ENCODE measurements at places on chromosomes 2 and 18. TPM values are rescaled to one million over a fixed set of nuclear protein-coding genes. Genes with fewer than 3 reads are reported as not detected.

DNA sequence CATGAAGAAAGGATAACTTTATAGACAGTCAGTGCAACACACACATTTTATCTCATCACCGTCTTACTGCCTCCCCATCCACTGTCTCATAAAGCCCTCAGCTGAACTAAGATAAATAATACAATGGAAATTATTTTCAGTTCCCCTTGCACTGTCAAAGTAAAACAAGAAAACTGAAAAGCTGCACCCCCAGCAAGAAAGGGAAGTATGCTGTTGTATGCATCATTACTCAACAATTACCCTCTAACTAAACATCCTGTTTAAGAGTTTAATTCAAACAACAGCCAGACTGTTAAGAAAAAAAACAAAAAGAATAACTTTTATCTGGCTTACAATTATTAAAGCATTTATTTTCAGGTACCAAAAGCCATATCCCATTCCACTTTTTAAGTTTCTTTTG lies 25.0 kb downstream of the MPPE1 start:
- no peak overlapping the region for H3K27ac ChIP-seq
- no peak overlapping the region for H3K4me3 ChIP-seq
- no peaks in the 10 kb centered on the region for H3K36me3 ChIP-seq
- peaks cover 22% of the 10 kb centered on the region for H3K4me1 ChIP-seq
- H3K27me3 ChIP-seq = no peaks in the 10 kb centered on the region

DNA sequence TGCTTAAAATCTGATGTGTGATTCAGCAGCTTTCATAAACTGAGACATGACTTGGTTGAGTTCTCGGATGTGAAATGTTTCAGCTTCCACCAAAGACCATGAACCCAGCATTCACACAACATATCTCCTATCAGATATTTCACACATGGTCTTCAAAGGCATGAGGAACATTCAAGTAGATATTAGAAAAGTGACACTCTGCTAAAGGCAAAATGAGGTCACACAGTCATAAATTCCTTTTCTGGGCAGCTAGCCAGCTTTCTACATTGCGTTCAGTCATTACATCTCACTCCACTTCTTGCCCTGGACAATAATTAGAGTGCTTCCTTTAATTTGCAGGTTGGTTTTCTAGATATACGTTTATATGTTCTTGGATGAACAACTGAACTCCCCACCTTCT lies 96.7 kb downstream of the GAREM1 start:
- peak overlapping the region; percentile 6 for H3K4me3 ChIP-seq
- peaks cover 73% of the 10 kb centered on the region for H3K4me1 ChIP-seq
- peak overlapping the region; percentile 97 for H3K27ac ChIP-seq
- DNase-seq = peak; percentile 32
- H3K27me3 ChIP-seq = no peaks in the 10 kb centered on the region
- no peaks in the 10 kb centered on the region for H3K36me3 ChIP-seq

The CCL20 gene
- not detected for total RNA-seq

DNA sequence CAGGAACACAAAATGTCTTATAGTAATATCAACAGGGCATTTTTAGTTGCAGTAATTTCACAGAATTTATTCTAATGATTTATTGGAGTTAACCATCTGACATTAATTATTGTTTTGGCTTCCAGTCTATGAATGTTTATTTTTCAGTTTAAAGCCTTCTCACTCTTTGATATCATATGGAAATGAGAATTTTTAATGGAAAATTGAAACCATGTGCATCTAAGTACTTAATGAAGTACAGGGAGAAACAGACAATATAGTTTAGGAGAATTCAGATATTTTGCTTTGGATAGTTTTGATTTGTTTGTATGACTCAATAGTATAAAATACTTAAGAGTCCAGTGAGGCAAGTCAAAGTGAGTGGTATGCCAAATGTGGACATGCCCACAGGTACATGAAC lies 126.1 kb downstream of the OLA1 start:
- DNase-seq = no peak
- peaks cover 36% of the 10 kb centered on the region for H3K36me3 ChIP-seq
- H3K27me3 ChIP-seq = no peaks in the 10 kb centered on the region
- H3K27ac ChIP-seq = peak overlapping the region; percentile 66
- H3K4me1 ChIP-seq = peaks cover 67% of the 10 kb centered on the region
- H3K4me3 ChIP-seq = no peak overlapping the region

DNA sequence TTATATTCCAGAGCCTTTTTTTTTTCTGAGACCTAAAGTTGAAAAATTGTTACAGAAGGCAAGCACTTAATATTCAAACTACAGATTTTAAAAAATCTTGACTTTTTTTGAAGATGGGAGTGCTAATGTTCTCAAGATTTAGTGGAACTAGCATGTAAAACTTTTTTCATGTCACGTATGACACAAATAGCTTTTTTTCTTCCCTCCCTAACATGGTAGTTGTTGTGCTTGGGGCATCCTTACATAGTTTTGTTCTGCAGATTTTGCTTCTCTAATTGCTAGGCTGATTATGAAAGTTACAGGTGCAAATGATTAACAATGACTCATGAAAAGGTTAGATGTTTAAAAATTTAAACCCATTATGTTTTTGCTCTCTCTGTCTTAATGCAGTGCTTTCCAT lies 3.0 kb downstream of the EML6 start:
- H3K4me1 ChIP-seq = peaks cover 46% of the 10 kb centered on the region
- H3K27me3 ChIP-seq = no peaks in the 10 kb centered on the region
- no peak for DNase-seq
- H3K36me3 ChIP-seq = no peaks in the 10 kb centered on the region
- no peak overlapping the region for H3K4me3 ChIP-seq

The REG3A gene
- total RNA-seq = not detected

The C2orf81 gene
- total RNA-seq = 9.8 TPM

- DNase-seq = no peak
- H3K27me3 ChIP-seq = no peaks in the 10 kb centered on the region
- no peaks in the 10 kb centered on the region for H3K4me1 ChIP-seq
- no peaks in the 10 kb centered on the region for H3K36me3 ChIP-seq
- no peak overlapping the region for H3K27ac ChIP-seq
Observed at GRCh38 chr2:31263636-31264190, 29.8 kb downstream of the EHD3 start.

The MC4R gene
- total RNA-seq = not detected

DNA sequence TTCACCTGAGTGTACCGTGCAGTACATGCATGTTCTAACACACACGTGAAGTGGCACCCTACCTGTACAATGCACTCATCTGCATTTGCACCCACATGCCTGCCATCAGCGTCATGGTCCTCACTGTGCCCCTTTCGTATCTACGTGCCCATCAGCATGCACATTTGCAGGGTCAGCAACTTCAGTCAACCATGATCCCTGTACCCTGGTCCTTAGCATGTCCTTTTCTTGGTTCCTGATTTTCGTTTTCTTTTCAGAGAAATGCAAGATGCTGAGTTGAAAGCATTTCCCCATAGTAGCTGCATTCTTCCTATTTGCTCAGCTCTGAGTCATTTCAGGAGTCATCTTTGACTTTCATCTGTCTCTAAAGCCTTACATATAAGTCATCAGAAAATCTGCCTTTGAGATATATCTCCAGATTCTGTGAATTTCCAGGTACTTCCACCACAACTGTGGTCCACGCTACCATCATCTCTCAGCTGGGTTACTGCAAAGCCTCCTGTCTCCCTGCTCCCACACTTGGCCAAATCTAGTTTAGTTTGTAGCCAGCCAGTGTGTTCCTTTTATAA lies 14.7 kb upstream of the PUM2 start:
- no peak overlapping the region for H3K4me3 ChIP-seq
- no peak overlapping the region for H3K27ac ChIP-seq

DNA sequence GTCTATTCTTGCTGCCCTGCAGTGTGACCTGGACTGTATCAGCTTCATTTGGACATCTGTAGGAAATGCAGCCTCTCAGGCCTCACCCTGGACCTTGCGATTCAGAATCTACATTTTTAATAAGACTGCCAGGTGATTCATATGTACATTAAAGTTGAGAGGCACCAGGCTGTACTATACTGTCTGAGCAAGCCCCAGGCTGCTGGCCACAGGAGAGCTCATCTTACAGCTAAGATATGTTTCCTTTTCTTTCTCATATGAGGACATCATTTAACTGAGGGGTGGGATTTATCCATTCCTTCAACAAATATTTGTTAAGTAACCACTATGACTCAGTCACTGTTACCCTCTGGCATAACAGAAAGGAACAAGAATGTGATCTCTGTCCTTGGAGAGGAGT lies 78.2 kb upstream of the GCFC2 start:
- no peaks in the 10 kb centered on the region for H3K4me1 ChIP-seq
- no peak overlapping the region for H3K4me3 ChIP-seq
- H3K27me3 ChIP-seq = peaks cover 8% of the 10 kb centered on the region
- no peak overlapping the region for H3K27ac ChIP-seq
- no peaks in the 10 kb centered on the region for H3K36me3 ChIP-seq

DNA sequence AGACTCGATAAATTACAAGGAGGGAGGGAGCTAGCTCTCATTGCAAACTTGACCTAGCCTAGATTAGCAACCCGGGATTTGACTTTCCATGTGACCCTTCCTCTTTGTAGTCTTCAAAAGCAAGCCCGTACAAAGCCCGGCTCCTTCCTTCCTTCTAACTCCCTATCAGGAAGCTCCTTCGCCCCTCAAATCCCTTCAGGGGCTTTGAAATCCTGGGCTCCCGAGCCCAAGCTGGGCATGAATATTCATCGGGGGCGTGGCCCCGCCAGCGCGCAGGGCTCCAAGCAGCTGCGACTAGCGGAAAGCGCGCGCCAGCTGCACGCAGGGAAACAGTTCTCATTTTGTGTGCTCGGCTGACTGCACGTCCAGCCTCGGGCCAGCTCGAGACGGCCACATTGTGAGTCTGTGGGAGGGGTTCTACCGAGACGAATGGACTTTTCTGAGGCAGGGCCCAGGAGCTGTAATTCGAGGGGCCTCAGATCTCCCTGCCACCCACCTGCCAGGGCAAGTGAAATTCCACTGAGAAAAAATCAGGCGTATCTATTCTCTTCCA lies 84.0 kb upstream of the PELI1 start:
- H3K4me1 ChIP-seq = no peaks in the 10 kb centered on the region
- no peaks in the 10 kb centered on the region for H3K36me3 ChIP-seq
- peak overlapping the region; percentile 50 for H3K4me3 ChIP-seq
- no peak overlapping the region for H3K27ac ChIP-seq

GRCh38 chr2:77778917-77779316 lies 256.7 kb upstream of the LRRTM4 start:
- no peak overlapping the region for H3K4me3 ChIP-seq
- H3K4me1 ChIP-seq = no peaks in the 10 kb centered on the region
- DNase-seq = no peak
- no peaks in the 10 kb centered on the region for H3K36me3 ChIP-seq
- H3K27me3 ChIP-seq = no peaks in the 10 kb centered on the region
- no peak overlapping the region for H3K27ac ChIP-seq

The LRRTM4 gene
- 1.3 TPM for total RNA-seq

DNA sequence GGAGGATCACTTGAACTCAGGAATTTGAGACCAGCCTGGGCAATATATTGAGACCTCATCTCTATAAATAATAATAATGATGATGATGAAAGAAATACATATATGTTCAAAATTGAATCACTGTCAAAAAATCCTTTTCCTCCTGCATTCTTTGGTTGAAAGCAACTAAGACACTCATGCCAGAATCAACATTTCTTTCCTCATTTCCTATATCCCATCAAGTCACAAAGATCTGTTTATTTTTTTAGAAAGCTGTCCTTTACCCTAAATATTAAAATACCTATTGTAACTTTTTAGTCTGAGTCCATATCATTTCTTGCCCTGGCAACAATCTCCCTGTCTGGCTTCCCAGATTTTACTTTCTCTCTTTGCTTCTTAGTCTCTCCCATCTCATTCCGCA lies 31.8 kb upstream of the PPP4R3B start:
- H3K27ac ChIP-seq = no peak overlapping the region
- H3K4me1 ChIP-seq = no peaks in the 10 kb centered on the region
- no peaks in the 10 kb centered on the region for H3K27me3 ChIP-seq
- H3K36me3 ChIP-seq = peaks cover 18% of the 10 kb centered on the region
- no peak overlapping the region for H3K4me3 ChIP-seq

The GALM gene
- total RNA-seq = 26.3 TPM

The TCF4 gene
- 0.74 TPM for total RNA-seq

The ZSWIM2 gene
- not detected for total RNA-seq

- H3K4me1 ChIP-seq = no peaks in the 10 kb centered on the region
- no peak overlapping the region for H3K4me3 ChIP-seq
- no peaks in the 10 kb centered on the region for H3K27me3 ChIP-seq
- no peak for DNase-seq
- no peak overlapping the region for H3K27ac ChIP-seq
Observed at GRCh38 chr2:69815717-69816116, 13.7 kb upstream of the GMCL1 start.

GRCh38 chr2:170248574-170249393 lies 70.8 kb downstream of the MYO3B start:
- H3K27me3 ChIP-seq = no peaks in the 10 kb centered on the region
- no peaks in the 10 kb centered on the region for H3K4me1 ChIP-seq
- H3K36me3 ChIP-seq = no peaks in the 10 kb centered on the region
- H3K4me3 ChIP-seq = no peak overlapping the region
- no peak for DNase-seq

GRCh38 chr2:190270298-190270697 lies 49.3 kb downstream of the HIBCH start:
- H3K27me3 ChIP-seq = no peaks in the 10 kb centered on the region
- no peak overlapping the region for H3K27ac ChIP-seq
- no peak overlapping the region for H3K4me3 ChIP-seq
- no peak for DNase-seq

DNA sequence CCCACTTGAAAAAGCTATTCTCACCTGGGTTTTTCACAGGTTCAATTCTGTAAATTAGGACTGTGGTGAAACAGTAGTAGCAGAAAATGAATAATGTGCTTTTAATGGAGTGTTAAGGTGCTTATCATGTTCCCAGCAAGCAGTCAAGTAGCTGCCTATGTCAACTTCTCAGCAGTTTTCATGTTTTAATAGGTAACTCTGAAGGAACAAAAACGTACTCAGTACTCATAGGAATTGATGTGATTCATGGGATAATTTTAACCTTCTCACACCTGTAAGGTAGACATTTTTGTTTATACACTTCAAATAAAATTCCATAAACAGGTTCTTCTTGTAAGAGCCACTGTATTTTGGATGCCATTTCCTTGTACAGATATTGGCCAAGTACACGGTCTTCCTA lies 801.6 kb downstream of the MBD2 start:
- no peak overlapping the region for H3K4me3 ChIP-seq
- H3K27ac ChIP-seq = no peak overlapping the region
- no peak for DNase-seq
- H3K27me3 ChIP-seq = no peaks in the 10 kb centered on the region
- no peaks in the 10 kb centered on the region for H3K4me1 ChIP-seq

The ALPI gene
- not detected for total RNA-seq

GRCh38 chr2:236768393-236769140 lies 198.9 kb downstream of the ACKR3 start:
- DNase-seq = no peak
- H3K27me3 ChIP-seq = no peaks in the 10 kb centered on the region

DNA sequence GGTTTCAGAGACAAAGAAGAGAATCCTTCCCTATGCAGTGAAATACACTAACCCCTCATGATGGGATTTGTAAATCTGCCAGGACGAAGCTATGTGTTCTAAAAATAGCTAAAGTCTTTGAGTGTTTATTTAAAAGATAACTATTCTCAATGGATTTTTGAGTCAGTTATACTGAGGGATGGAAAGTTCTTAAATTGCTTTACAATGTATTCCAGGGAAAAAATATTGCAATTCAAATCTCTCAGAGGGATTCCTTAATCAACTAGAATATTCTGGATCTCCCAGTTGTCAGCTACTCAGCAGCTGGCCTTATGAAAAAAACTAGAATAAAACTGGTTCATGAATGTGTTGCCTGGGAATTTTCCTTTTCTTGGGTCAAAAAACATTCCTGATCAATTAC lies 312.4 kb downstream of the PLCL1 start:
- no peak for DNase-seq
- no peak overlapping the region for H3K4me3 ChIP-seq
- no peaks in the 10 kb centered on the region for H3K27me3 ChIP-seq
- H3K27ac ChIP-seq = no peak overlapping the region
